NCI-H1417 treated with DMSO at 0.1 percent for 48 hours (cell line): ENCODE measurements at places on chromosomes 3 and 15.
A peak's percentile ranks its signal among the peaks of the same experiment; 100 is the strongest.

DNA sequence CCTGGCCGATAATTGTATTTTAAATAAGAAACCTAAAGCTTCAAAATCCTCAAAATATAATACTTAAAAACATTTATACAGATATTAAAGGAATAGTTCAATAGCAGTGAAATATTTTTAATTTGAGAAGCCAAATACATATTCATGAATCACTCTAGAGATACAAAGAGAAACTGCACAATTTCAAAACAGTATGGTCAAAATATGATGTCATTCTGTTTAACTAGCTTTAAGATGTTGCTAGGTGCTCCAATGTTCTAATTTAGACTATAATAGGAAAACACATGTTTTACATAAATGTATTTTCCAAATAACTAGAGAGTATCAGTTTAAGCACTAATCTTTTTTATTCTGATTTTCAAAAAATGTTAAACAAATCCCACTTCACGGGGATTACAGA lies 10.3 kb upstream of the NRROS start:
- no peak for DNase-seq

- DNase-seq = no peak
Measured at GRCh38 chr3:106018929-106019550, 150.2 kb upstream of the CBLB start.

DNA sequence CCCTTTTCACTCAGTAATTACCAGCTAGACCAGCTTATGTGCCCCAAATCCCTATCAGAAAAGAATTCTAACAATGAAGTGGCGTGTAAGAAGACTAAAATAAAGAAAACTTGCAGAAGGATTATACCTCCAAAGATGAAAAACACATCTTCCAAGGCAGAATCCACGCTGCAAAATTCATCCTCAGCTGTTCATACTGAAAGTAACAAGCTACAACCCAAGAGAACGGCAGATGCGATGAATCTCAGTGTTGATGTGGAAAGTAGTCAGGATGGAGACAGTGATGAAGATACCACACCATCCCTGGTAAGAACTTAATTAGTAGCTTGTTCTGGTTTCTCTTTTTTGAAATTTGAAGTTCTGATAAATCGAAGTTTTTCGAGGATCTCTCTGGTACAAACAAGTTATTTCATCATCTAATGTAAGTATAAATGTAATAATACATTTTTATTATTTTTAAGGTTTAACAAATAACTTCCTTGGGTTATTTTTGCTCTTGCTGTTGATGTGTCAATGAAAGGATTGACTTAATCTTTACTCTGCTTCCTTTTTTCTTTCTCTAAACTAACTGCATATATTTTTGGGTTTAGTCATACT lies 1.4 kb downstream of the WDR76 start:
- DNase-seq = no peak

DNA sequence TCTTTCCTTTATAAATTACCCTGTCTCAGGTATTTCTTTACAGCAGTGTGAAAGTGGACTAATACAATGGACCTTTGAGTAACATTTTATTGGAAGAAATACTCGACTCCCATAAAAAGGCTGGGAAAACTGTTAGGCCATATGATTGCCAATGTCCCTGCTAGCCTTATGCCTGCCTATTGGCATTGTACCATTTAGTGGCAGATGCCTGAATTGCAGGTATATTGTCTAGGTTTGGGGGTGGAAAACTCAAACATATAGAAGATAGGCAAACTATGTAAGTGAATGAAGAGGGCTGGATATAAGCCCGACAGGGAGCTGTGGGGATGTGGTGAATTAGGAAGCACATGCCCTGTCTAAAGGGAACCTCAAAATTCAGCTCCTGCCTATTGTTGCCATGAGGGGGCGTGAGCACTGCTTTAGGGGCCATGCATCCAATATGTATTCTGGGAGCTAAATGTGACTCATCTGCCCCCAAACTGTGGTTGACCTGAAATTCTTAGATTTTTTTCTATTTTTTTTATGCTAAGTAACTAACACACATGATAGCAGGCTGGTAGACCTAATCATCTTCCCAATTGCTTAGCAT lies 65.2 kb upstream of the TRA2B start:
- no peak for DNase-seq

GRCh38 chr3:171809611-171809860 lies 747 bp downstream of the PLD1 start:
- no peak for DNase-seq

GRCh38 chr3:161212171-161212771 lies 8.8 kb upstream of the NMD3 start:
- no peak for DNase-seq

GRCh38 chr3:151156618-151157216 lies 46.3 kb downstream of the GPR171 start:
- DNase-seq = peak; percentile 65

- no peak for DNase-seq
Measured at GRCh38 chr3:107679921-107680320, 157.2 kb downstream of the BBX start.

DNA sequence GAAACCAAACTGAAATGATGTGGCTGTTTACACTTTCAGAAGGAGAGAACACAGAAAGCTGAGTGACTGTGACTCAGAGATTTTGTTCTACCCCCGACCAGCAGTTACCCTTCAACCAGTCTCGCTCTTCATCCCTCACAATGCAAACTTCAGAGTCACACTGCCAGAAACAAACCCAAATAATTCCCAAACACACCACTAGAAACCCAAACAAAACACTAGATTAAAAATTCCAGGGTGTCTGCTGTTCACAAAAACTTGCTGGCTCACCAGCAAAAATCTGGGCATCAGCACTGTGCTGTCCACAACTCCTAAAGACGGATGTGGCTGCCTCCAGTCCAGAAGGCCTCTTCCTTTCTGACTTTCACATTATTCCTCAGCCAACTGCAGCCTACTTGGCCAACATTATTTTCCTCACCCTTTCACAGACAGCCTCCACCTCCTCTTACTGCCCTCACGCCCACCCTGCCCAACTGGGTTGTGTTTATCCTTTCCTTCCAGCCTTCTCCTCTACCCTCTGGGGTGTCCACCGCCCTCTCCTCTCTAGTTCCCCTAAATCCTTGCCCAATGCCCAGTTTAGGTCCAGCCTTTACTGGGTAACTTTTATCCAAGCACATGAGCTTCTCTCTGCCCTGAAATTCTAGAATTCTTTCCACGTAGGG lies 71.4 kb downstream of the MECOM start:
- DNase-seq = no peak

GRCh38 chr3:71786551-71786950 lies 1.6 kb upstream of the PROK2 start:
- DNase-seq = no peak

DNA sequence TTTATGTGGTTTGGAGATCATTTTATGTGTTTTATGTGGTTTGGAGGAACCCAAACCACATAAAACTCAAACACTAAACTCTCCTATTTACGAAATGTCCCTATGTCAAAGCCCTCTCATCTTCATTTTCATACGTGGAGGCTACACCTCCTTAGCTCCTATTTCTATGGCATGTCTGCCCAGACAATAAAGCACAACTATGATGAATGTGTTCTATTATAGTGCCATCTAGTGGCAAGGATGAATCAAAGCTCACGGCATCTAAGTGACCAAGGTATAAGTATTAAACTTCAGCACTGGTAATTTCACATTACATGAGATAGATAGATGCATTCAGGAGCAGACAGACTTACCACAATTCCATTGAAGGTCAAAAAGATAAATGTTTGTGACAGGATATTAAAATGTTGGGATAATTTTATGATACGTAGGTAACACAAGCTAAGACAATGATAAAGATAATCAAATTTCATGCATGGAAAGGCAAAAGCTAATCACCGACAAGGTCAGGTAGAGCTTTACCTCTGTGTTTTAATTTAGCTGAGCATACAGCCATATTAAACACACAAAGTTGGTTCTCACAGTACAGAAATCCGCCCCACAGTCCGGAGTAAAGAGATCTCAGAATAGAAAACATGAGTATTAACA lies 130.6 kb upstream of the FHIT start:
- DNase-seq = no peak

- DNase-seq = no peak
Measured at GRCh38 chr3:48039487-48040190, 23.4 kb upstream of the MAP4 start.

DNA sequence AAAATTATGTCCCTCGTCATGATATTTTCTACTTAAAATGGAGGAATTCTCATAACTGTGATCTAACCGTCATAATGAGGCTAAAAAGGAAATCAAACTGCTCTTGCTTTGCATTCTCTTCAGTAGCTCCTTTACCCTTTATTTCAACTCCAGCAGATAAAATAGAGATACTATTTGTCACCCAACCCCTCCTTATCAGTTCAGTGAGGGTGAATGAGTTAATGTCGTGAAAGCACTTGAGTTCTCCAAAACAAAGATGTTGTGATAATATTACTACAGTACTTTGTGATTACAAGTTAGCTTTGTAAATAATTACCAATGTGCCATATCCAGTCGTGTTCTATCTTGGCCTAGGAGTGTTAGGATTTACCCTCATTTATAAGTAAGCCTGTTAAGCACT lies 63.4 kb upstream of the ANKRD28 start:
- DNase-seq = no peak

GRCh38 chr3:67647390-67647878 lies 7.0 kb downstream of the SUCLG2 start:
- DNase-seq = no peak

GRCh38 chr15:39999538-40000200 lies 39.3 kb downstream of the SRP14 start:
- no peak for DNase-seq

DNA sequence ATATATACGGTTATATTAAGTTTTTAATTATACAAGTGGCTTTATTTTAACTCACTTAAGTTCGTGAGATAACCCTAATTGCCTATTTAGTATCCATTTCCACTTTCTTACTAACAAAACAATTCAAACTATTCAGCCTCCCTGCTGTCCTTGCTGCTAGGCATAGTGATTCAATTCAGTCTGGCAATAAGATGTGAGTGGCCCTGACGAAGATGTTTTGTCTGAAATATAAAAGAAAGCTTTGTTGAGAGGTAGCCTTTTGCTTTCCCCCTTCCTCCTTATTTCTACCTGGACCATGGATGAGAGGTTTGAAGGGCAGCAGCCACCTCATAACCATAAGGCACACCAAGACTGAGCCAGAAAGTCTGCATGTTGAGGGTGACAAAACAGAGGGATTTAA lies 89.3 kb upstream of the TRIM42 start:
- DNase-seq = no peak

GRCh38 chr3:42663581-42664437 lies 10.3 kb downstream of the ZBTB47 start:
- no peak for DNase-seq

GRCh38 chr3:101825904-101826445 lies 23.3 kb upstream of the NFKBIZ start:
- no peak for DNase-seq

GRCh38 chr3:27366062-27366591 lies 3.1 kb downstream of the NEK10 start:
- DNase-seq = no peak

DNA sequence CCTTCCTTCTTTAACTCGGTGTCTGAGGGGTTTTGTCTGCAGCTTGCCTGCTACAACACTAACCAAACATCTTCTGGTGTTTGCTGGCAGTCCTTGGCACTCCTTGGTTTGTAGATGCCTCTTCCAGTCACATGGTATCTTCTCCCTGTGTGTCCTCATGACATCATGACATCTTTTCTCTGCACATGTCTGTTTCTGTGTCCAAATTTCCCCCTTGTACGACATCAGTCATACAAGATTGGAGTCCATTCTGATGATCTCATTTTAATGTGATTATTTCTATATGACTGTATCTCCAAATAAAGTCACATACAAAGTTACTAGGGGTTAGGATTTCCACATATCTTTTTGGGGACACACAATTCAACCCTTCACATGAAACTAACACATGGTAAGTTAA lies 152.3 kb upstream of the LRRN1 start:
- DNase-seq = no peak

DNA sequence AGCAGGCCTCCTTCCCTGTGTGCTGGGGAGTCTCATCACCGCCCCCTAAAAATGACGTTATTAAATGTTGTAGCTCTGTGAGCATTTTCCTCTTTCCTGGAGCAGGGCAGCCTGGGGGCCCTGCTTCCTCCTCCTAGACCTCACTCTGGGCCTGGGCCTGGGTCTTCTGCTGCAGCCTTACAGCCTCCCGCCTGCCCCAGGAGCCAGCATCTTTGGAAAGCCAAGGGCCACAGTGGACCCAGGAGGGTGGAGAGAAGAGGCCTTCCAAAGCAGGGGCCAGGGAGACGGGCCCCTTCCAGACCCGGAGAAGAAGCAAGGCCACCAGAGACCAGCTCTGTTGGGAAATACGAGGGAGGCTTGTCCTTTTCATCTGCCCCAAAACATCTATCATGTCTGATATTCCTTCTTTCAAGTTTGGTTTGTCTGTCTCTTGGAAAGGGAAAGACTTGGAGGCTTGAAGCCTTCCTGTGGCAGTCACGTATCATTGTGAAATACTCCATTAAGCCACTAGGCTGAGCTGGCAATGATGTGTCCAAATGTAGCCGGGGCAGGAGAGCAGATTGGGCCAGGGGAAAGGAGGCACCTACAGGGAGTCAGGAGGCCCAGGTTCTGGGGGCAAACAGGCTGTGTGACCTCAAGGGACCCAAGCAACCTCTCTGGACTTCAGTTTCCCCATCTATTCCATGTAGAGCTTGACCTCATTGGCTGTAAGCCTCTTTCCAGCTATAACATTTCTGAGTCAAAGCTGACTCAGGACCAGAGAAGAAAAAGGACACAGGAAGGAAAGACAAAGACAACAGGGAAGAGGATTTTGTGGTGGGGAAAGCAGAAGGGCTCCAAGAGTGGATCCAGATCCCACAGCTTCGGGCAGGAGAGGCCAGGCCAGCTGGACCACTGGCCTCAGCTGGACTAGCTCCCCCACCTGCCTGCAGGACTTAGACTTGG lies 31.1 kb downstream of the CYP11A1 start:
- DNase-seq = no peak

GRCh38 chr3:153210660-153211059 lies 48.6 kb downstream of the RAP2B start:
- peak; percentile 41 for DNase-seq

GRCh38 chr15:48388016-48388851 lies 57.0 kb downstream of the DUT start:
- no peak for DNase-seq

GRCh38 chr15:68310178-68310803 lies 32.7 kb downstream of the FEM1B start:
- no peak for DNase-seq

DNA sequence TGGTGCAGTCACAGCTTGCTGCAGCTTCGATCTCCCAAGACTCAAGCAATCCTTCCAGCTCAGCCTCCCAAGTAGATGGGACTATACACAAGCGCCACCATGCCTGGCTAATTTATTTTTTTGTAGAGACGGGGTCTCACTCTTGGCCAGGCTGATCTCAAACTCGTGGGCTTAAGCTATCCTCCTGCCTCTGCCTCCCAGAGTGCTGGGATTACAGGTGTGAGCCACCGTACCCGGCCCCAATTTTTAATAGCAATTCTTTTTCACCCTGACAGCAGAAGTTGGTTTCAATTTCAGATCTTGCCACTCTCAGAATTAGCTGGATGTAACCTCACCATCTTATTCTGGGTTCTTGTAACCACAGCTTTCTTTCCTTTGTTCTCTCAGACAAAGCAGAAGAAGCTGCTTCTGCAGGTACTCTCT lies 64.8 kb downstream of the TRIM71 start:
- DNase-seq = no peak

GRCh38 chr3:63753567-63753966 lies 65.5 kb upstream of the C3orf49 start:
- DNase-seq = no peak

- no peak for DNase-seq
Measured at GRCh38 chr3:116563351-116563750, 118.1 kb upstream of the LSAMP start.

GRCh38 chr3:46361408-46362283 lies 7.7 kb downstream of the CCR2 start:
- DNase-seq = no peak
